ENCODE measurements at places on chromosomes 12 and 14.

- peak; percentile 94 for DNase-seq
Measured at GRCh38 chr12:124927201-124928094, 13.0 kb upstream of the UBC start.

DNA sequence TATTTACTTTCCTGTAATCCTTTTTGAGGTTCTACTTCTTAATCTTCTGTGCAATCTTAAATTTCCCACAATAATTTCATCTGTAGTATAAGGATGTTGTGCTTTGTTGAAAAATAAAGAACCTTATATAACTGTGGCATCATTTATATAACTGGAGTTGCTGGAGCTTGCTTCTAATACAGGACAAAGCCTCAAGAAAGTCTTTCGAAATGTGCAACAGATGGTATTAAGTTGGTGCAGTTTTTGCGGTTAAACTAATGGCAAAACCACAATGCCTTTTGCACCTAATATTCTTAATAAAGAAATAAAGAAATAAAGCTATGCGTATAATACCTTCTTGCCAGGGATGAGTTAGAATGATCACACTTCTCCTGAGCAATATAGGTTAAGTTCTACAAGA is 180.0 kb downstream of the KITLG start:
- no peak for DNase-seq

- DNase-seq = peak; percentile 14
Measured at GRCh38 chr12:13504074-13504473, 307.5 kb downstream of the EMP1 start.

DNA sequence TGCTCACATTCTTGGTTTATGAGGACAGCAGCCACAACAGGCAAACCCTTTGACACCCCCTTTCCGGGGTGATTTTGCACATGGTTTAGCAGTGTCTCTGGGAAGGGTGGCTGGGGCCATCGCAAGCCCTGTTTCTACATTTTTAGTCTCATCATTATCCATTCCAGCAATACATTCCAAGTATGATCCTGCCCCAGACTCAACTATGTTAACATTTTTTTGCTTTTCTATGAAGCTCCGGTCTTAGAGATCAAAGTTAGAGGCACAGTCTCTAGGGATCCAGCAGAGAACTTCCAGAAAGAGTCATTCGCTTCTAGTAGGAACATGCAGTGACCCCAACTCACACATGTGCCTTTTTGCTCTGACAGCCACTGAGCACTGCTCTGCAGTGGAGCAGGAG is 130.9 kb downstream of the TBX5 start:
- no peak for DNase-seq

DNA sequence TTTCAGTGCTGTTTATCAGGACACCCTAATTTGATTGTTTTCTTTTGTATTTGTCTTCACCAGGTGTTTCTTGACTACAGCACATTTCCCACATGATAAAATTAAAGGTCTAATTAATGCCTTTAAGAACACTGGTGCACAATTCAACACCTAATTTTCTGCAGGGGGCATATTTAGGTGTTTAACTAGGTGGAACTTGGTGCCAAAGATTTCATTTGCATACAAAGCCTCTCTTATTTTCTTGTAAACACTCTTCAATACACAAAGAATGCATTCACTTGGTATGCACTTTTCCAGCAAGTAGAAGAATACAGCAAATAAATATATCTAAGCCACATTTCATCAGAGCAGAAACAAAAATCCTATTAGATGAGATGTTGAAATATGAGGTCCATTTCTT is 646.2 kb upstream of the FOXG1 start:
- DNase-seq = no peak

GRCh38 chr12:58309806-58310205 is 368.4 kb downstream of the ATP23 start:
- DNase-seq = no peak

DNA sequence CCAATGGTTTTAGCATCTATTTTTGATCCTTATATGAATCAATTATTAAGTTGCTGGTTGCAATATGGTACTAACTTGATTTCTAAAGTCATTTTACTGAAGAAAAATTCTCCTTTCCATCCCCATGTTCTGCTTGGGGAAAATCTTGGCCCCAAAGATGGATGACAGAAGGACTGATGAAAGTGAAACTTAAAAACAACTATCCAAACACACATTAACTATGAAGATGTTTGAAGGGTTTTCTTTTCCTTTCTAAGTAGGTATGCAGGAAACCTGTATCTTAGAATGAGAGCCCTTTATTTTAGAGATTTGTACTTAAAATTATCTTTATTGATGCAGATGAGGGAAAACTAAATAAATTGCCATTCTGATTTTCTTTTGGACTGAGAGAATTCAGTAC is 5.9 kb downstream of the C12orf71 start:
- DNase-seq = no peak

GRCh38 chr14:65588426-65589140 is 176.1 kb downstream of the FUT8 start:
- no peak for DNase-seq

- DNase-seq = no peak
Measured at GRCh38 chr12:58932806-58933681, 12.7 kb upstream of the LRIG3 start.

DNA sequence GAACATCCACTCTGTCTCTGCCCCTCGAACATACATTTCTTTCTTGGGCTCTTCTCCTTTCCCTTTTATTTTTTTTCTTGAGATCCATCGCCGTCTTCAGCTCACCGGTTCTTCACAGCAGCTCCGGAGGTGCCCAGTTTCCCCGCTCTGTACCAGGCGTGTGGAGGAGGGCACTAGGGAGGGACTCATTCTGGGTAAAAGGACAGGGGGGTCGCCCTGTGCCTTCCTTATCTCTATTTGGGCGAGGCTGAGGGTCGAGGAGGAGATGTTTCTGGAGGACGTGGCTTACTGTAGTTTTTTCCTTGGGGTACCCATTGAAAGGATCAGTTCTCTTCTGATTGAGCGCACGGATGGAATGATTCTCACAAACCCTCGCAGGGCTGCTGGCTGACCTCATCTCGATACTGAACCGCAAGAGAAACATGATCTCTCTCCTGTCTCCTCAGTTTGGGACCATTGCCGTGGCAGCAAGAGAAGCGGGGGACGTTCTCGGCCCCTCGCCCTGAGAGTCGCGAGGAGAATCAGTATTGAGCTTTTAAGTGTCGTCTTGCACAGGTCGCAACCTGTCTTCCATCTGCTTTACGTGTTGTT is 386 bp downstream of the LIN52 start:
- DNase-seq = peak; percentile 71

DNA sequence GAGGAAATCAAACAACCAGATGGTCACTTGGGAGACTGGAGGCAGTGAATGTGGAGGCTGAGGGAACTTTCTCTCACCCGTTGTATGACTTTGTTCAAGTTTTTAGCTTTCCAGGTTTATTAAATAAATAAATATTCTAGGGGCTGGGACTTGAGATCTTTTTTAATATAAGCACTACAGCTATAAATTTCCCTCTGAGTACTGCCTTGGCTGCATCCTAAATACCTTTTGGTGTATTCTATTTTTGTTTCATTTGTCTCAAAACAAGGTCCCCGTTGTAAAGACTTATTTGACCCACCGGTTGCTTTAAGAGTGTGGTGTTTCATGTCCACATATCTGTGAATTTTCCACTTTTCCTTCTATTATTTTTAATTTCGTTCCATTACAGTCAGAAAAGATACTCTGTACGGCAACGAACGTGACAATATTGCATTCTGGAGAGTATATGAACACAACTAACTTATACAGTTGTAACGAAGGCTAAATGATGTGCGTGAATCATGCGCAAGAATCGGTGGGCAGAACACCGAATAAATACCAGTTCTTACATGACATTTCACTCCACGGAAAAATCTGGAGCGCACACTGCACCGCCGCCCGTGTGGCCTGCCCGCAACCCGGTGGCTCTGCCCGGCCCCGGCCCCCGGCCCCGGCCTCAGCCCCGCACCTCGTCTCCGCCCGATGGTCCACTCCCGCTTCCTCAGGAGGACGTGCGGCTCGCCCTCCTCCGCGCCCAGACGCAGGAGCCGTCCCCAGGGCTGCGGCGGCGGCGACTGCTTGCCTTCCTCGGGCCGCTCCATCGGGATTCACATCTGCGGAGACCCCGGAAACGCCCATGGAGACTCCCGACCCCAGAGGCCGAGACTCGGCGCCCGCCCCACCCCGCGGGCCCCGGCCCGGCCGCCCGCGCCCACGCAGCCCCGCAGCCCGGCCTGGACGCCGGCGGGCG is 602 bp downstream of the CHFR start:
- peak; percentile 24 for DNase-seq

- no peak for DNase-seq
Measured at GRCh38 chr12:82793751-82794281, 107.1 kb downstream of the TMTC2 start.

- DNase-seq = no peak
Measured at GRCh38 chr12:117606024-117606423, 244.6 kb upstream of the NOS1 start.

DNA sequence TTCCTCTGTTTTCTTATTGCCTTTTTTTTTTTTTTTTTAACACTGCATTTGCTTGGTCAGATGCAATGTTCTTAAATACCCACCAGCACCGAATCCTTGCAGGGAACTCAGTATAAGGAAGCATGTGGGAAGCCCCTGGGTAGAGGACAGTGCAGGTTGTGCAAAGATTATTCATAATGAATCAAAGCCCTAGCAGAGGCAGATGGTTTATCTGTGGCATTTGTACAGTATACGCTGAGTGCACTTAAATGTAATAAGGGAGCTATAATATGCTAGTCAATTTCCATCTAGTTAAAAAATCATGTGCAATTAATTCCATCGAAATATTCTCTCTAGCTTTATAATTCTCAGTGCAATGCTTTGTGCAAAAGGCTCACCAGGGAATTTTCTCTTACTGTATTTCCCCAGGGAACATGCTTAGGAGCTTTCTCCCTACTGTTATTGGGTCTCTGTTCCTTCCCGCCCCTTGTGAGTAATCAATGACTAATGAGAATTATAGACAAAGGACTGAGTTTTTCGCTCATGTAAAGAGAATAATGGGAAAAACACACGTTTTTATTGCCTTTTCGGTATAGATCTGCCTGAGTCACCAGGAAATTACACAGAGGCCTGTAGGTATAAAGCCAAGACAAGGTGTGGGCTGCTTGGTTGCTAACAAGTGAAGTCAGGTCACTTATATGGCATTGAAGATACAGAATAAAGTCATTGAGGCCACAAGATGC is 1214.3 kb upstream of the TMEM132C start:
- DNase-seq = no peak

GRCh38 chr12:124512667-124513296 is 54.6 kb downstream of the NCOR2 start:
- no peak for DNase-seq

DNA sequence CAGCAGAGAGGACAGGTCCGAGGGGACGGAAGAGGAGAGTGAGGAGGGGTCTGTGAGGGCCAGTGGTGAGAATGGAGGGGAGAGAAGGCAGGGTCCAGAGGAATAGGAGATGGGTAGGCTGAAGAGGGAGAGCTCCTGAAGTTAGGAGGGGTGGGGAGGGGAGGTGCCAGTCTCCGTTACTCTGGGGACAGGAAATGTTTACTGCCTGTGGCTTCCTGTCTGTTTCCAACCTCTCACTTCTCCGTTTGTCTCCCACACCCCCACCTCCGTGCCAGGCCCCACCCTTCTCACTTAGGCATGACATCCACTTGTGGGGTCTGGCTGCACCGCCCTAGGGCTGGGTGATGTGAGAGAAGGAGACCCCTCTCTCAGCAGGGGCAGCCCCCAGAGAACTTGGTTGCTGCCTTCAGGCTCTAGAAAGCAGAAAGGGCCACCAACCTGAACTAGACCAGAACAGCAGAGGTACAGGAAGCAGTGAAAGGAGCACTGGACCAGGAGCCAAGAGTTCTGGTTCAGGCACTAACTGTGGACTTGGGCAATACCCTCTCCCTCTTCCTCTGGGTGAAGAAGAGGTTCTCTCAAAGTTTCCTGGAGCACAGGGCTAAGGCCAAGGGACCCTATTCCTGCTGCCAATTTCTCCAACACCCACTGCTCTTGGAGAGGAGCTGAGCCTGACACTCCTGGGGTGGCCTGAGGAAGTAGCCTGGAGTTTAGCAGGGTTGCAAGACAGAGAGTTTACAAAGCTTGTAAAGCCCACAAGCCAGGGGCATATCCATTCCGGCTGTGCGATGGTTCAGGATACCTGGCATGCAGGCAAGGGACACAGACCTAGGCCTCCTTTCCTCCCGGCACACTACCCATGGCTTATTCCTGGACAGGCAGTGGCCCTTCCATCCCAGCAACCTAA is 5.5 kb downstream of the ITGA5 start:
- DNase-seq = peak; percentile 80

- DNase-seq = no peak
Measured at GRCh38 chr14:60926002-60926401, 54.9 kb downstream of the TRMT5 start.

DNA sequence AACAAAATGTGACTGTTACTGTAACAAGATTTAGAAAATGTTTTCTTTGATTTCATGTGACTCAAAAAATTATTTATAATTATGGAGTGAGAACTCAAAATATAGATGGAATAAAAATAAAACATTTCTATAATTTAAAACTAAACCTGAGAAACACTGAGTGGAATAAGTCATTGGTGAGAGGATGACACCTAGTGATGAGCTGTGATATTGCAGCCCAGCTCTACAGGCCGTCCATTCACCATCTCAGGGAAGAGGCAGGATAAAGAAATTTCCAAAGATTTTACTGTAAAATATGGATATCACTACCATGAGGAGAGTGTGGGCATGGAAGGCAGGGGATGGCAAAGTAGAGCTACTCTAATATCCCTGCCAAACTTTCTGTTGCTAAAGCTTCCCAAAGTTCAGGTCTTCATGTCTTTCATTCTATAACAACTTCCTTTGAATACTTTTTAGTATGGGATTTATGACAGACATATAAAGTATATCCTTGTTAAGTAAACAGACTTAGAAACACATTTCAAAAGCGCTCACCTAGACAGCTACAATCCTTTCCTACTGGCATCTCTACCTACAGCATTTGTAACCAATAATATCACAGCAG is 308.0 kb downstream of the ITPR2 start:
- DNase-seq = peak; percentile 26

GRCh38 chr14:89470401-89470800 is 53.4 kb upstream of the FOXN3 start:
- no peak for DNase-seq

GRCh38 chr14:31932675-31933074 is 144.4 kb upstream of the ARHGAP5 start:
- DNase-seq = no peak

- DNase-seq = no peak
Measured at GRCh38 chr14:27015065-27015464, 417.2 kb upstream of the NOVA1 start.

- DNase-seq = no peak
Measured at GRCh38 chr12:62332598-62332997, 72.4 kb downstream of the USP15 start.

DNA sequence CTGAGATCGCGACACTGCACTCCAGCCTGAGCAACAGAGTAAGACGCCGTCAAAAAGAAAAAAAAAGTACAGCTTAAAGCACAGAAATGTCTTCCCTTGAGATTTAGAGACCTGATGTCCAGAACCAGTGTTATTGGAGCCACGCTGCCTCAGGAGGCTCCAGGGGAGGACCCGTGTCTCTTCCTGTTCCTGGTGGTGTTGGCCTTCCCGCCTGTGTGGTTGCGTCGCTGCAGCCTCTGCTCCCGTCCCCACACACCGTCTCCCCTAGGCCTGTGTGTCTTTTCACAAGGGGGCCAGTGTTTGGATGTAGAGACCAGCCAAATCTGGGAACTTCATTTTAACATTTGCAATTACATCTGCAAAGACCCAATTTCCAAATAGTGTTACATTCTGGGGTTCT is 8.6 kb upstream of the FBRSL1 start:
- no peak for DNase-seq

GRCh38 chr12:122185079-122185478 is 2.2 kb downstream of the LRRC43 start:
- no peak for DNase-seq

- DNase-seq = peak; percentile 7
Measured at GRCh38 chr12:92769124-92769901, 66.5 kb downstream of the PLEKHG7 start.
